Osteoblast (primary cell): ENCODE measurements at places on chromosomes 1 and 21. TPM values are rescaled to one million over a fixed set of nuclear protein-coding genes. Genes with fewer than 3 reads are reported as not detected.

MAGOH gene
- total RNA-seq = 15.6 and 22.8 TPM in 2 replicates

FMN2 gene
- total RNA-seq = 9.7 and 11.2 TPM in 2 replicates

LCE3E gene
- total RNA-seq = not detected in 2 replicates

- H3K4me3 ChIP-seq = no peak overlapping the region
- no peak overlapping the region for H3K27ac ChIP-seq
- no peaks in the 10 kb centered on the region for H3K4me1 ChIP-seq
- H3K36me3 ChIP-seq = no peaks in the 10 kb centered on the region
- H3K27me3 ChIP-seq = peaks cover 25% of the 10 kb centered on the region
These were observed 149.5 kb upstream of the VAMP3 start for GRCh38 chr1:7621334-7622219.

DNA sequence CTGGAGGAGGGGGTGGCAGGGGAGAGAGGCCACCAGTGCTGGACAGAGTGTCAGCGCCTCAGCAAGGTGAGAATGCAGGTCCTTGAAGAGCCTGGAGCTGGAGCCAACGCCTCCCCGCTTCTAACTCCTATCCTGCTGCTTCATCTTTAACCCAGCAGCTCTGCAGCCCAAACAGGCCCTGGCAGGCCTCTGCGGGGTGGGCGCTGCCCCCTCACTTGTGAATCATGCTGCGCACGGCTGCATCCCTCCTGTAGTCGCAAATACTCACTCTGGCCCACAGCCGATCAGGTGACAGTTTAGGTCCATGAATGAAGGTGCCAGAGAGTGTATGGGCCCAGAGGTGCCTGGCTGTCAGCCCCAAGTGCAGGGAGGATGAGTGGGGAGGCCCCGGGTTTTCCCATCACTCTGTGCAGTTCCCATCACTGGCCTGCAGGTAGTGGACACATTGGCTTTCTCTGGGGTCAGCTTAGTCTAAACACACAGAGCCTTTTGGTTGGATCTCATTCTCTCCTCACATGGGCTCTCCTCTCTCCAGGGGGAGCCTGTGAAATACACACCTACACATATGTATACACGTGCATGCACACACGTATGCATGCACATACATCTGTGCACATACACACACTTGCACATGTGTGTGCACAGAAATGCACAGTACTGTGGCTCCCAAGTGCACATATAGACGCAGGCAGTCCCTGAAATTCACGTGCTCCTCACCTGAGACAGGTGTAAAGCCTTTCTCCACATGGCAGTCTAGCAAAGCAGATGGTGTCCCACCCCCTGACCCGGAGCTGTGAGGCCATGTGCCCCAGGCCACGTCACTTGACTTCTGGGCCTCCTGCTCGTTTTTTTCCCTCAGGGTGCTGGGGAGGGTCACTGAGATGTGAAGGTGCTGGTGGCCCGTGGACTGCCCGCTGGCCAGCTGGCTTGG lies 52.0 kb downstream of the TRIM11 start:
- H3K4me1 ChIP-seq = no peaks in the 10 kb centered on the region
- H3K27me3 ChIP-seq = no peaks in the 10 kb centered on the region
- H3K36me3 ChIP-seq = no peaks in the 10 kb centered on the region
- H3K27ac ChIP-seq = no peak overlapping the region

GRCh38 chr1:31764312-31765040 lies at the start of gene ADGRB2:
TSS of gene ADGRB2 (minus strand) at chr1:31764340. CDS start at chr1:31757221, 7,119 bp downstream.
- H3K36me3 ChIP-seq = no peaks in the 10 kb centered on the region
- H3K27me3 ChIP-seq = peaks cover 12% of the 10 kb centered on the region
- peaks cover 36% of the 10 kb centered on the region for H3K4me1 ChIP-seq
- DNase-seq = peak; percentile 94

- no peak for DNase-seq
- no peaks in the 10 kb centered on the region for H3K27me3 ChIP-seq
- no peaks in the 10 kb centered on the region for H3K36me3 ChIP-seq
- H3K4me3 ChIP-seq = no peak overlapping the region
- no peak overlapping the region for H3K27ac ChIP-seq
These were observed 362.8 kb downstream of the KCNH1 start for GRCh38 chr1:210771131-210771530.
